Stimulated activated CD8-positive, alpha-beta memory T cell treated with anti-CD3 and anti-CD28 coated beads, Interleukin-7, amount 100 ng/mL, for 24 hours (primary cell): ENCODE measurements at places on chromosomes 6 and 20.

DNA sequence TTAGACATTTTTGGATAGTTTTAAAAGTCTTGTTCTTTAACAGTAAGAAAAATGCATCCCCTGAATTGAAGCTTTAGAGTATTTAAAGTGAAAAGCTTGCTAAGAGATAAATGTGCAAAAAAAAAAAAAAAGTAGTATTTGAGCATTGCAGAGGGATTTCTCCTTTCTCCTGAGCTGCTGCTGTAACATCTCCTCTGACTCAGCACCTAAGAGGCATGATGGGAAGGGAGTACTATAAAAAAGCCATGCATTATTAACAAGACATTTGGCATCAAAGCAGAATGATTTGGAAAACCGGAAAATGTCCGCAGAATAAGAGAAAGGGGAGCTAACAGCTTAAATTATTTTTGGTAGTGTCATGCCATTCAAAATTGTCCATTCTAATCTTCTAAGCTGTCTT lies 27.9 kb downstream of the B4GALT5 start:
- DNase-seq = no peak

- DNase-seq = no peak
These were observed 520.9 kb upstream of the CITED2 start for GRCh38 chr6:139895205-139895793.

- no peak for DNase-seq
These were observed 7.7 kb downstream of the KIF3B start for GRCh38 chr20:32285082-32285620.

DNA sequence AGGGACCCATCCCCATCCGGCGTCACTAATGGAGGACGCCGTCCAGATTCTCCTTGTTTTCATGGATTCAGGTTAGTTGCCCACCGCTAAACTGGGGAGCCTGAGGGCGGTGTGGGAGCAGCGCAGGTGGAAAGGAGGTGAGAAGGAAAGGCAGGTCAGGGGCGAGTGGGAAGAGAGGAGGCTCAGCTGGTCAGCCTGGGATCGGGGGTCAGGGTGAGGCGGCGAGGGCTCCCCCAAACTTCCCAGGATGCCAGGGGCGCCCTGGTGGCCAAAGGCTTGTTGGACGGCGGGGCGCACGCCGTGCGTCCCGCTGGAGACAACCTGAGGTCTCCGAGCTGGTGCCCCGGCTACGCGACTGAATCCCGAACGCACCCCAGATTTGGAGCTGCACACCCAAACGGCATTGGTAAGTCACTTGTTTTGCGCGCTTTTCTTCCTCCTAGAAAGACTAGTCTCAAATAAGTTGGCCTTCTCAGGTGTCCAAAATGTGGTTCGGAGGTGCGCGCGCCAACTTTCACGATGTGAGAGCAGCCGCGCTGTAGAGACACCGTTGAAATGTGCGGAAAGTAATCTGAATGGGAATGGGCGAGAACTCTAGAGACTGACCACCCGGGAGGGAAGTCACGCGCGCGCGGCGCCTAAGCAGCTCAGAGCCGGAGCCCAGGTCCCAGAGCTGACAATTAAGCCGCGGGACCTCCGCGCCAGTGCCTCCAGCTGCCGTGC lies 9.7 kb downstream of the GNAS-AS1 start:
- no peak for DNase-seq

GRCh38 chr6:67908379-67908778 lies 726.7 kb upstream of the ADGRB3 start:
- DNase-seq = no peak

- DNase-seq = no peak
These were observed 324.9 kb upstream of the CITED2 start for GRCh38 chr6:139699335-139699734.

DNA sequence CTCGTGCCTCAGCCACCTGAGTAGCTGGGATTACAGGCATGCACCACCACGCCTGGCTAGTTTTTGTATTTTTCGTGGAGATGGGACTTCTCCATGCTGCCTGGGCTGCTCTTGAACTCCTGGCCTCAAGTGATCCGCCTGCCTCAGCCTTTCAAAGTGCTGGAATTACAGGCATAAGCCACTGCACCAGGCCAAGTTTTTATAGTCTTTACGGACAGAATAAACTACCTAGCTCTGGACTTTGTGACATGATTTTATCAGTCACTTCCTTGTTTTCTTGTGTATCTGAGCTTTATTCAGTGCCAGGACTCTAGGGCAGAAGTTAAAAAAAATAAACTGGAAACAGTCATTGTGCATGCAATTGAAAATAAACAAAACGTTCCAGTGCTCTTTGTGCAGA lies 46.7 kb upstream of the RALGAPA2 start:
- no peak for DNase-seq

- DNase-seq = no peak
These were observed 35.7 kb upstream of the OGFRL1 start for GRCh38 chr6:71252960-71253359.

DNA sequence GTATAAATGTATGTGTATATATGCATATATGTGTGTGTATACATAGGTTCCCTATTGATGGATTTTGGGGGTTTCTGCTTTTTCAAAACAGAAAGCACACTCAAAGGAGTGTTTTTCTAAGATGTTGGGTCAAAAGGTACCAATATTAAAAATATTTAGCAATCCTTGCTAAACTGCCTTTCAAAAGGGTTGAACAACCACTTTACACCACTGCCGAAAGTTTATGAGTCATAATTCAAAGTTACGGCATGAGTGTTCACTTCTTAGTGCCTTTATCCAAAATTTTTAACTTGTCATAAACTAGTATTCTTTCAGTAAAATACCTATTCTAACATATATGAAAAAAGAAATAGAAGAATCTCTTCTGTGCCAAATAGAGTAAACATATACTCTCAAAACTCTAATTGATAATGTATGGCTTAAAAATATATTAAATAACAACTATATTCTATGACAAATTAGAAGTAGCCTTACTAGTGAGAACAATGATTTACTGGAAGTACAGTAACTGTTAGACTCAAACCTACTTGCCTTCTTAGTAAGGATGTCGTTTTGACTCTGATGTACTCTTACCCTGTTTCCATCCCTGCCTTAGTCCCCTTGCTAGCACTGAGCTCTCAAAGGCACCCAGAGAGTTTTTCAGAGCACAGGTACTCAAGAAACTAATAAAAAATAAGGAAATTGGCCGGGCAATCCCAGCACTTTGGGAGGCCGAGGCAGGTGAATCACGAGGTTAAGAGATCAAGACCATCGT lies 136.1 kb downstream of the INSM1 start:
- DNase-seq = no peak

DNA sequence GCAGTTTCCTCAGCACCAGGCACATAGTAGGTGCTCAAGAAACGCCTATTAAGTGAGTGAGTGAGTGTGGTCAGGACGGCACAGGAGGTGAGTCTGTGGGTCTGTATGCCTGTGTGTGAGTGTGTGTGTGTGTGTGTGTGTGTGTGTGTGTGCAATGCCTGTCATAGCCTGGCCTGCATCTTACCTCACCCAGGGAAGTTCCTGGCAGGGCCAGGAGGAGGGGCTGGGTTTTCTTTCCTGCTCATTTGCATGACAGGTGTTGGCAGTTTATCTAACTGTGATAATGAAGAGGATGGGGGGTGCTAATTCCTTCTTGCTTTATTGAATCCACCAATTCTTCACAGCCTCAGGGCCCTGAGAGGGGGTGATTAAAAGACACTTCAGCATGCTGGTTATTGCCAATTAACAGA lies 146.7 kb upstream of the MLN start:
- DNase-seq = no peak

GRCh38 chr20:6703047-6703446 lies 64.4 kb upstream of the BMP2 start:
- no peak for DNase-seq

DNA sequence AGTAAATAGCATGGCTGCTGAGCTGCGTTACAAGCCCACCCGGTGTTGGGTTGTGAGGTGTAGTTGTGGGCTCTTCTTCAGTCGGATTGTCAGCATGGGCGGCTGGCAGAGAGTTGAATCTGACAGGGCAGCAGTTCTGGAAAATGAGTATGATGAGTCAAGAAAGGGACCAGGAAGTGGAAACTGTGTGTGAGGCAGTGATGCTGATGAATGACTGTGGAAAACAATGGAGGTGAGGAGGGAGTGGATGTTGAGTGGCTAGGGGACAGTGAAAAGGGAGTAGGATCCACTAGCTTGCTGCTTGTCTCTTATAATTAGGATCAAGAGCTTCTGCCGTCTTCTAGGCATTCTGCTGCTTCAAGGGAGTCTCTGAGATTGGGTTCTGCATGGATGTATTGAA lies 154.3 kb downstream of the ESR1 start:
- DNase-seq = no peak

GRCh38 chr6:21426841-21427490 lies 166.6 kb upstream of the SOX4 start:
- DNase-seq = no peak

- no peak for DNase-seq
These were observed 81.8 kb upstream of the GPR6 start for GRCh38 chr6:109896341-109896740.

GRCh38 chr6:38773338-38773737 lies 58.2 kb downstream of the DNAH8 start:
- no peak for DNase-seq

DNA sequence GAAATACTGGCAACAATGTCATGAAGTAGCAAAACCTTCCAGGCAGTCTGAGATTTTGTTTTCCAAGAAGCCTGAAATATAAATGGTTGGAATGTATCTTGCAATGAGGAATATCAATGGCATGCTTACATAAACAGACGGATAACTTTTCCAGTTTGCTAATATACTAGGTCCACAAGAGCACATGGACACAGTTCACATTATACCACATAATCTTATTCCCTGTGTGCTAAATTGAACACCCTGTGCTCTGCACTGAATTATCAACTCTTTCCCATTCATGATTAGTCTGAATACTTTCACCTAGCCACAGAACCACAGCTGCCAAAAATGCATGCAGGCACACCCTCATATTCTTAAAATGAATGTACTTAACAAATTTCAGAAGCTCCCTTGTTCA lies 274.3 kb downstream of the COL12A1 start:
- no peak for DNase-seq

GRCh38 chr6:12001004-12001705 lies 11.0 kb upstream of the HIVEP1 start:
- no peak for DNase-seq

GRCh38 chr20:17463711-17464110 lies 67.5 kb downstream of the BFSP1 start:
- DNase-seq = no peak

DNA sequence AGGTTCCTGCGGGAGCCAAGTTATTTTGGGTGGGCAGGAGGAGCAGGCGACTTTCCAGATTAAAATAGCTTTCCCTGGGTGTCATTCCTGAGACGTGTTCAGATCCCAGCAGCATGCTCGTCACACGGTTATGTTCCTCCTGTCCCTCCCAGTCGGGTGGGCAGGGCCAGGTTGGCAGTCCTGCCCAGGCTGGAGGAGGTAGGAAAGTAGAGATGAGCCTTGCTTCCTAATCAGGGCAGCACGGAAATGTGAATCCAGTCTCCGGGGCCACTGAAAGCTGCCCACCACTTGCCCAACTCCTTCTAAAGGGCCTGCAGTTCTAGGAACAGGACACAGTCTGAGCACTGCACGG lies 137.0 kb downstream of the MRPL14 start:
- no peak for DNase-seq

- DNase-seq = no peak
These were observed 73.7 kb downstream of the DTNBP1 start for GRCh38 chr6:15588971-15589634.

- DNase-seq = no peak
These were observed 66.1 kb downstream of the ADGB start for GRCh38 chr6:146664871-146665360.

DNA sequence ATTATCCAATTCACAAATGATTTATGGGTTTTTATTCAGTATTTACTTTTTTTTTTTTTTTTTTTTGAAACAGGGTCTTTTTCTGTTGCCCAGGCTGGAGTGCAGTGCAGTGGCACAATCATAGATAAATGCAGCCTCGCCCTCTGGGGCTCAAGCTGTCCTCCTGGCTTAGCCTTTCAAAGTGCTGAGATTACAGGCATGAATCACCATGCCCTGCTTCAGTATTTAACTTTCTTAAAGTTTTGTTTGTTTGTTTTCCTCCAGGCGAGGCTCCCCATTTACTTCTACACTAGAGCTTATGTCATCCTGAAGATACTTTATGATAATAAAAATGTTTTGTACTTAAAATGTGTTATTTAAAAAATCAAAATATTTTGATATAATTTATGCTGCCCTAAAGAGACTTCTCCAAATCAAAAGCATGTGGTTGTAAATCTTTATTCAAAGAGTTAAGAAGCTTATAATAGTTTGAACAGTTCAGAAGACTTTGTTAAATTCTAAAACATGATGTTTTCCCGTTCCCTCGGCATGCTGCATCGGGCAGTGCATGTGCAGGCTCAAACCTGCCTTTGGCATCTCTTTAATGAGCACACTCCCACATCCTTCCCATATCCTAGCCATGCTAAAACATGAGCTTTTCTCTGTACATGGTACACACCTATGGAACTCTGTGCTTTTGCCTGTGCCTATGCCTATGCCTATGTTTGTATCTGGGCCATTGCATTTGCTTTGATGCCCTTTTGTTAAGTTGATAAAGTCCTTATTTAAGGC lies 11.0 kb downstream of the SMPDL3A start:
- no peak for DNase-seq

GRCh38 chr6:122657601-122658000 lies 47.4 kb downstream of the PKIB start:
- no peak for DNase-seq

- DNase-seq = no peak
These were observed 74.3 kb upstream of the MLN start for GRCh38 chr6:33877982-33878535.

GRCh38 chr6:74289884-74290283 lies 593.9 kb downstream of the CD109 start:
- DNase-seq = no peak

DNA sequence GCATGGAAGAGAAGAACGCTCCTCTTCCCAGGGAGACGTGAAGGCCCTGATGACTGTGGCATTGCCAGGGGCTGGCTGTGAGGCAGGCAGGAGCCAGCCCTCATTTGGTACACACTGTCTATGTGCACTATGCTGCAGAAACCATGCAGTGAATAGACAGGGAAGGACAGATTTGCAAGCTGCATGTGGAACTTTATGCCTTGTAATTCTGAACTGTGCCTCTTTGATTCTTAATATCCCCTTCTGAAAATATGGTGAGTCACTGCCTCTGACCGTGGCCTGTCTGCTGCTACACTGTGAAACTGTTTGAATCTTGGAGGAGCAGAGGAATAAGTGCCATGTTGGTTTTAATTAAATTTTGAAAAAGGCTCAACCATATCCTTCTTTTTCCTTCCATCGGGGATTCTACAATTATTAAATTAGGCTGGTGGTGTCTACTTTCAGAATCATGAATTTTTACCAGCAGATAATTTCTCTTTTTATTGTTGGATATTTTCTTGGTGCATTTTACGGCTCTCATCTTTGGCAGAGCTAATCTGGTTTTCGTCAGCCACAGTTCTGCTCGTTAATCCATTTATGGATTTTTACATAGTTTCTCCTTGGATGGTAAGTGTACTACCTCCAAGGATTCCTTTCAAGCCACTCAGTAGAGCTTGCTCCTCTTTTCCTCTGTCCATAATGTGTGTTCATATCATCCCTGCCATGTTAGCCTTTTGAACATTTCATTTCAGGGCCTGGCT lies 301.0 kb upstream of the SLC35B3 start:
- no peak for DNase-seq
